Stimulated activated CD8-positive, alpha-beta memory T cell treated with anti-CD3 and anti-CD28 coated beads, Interleukin-7, amount 100 ng/mL, for 1 hour (primary cell): ENCODE measurements at places on chromosomes 3 and 15.

DNA sequence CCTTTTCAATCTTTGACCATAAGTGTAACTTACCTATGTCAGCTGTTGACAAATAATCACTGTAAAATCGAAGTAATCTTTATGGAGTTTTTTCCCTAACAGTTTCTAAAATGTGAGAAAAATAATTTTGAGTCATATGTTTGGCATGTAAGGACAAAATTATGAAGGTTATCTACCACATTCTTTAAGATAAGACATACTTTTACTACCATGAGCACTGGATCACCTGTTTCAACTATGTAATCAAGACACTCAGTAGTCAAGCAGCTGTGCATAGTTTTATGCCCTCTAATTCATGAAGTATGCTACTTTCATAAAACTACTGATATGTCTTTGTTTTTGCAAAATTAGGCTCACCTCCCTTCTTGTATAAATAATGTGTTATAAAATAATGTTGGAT is 12.1 kb downstream of the FGF7 start:
- no peak for DNase-seq

- no peak for DNase-seq
Observed at GRCh38 chr15:90095521-90095959, 6.7 kb downstream of the IDH2 start.

- DNase-seq, result no peak
Observed at GRCh38 chr15:60160909-60161308, 156.8 kb downstream of the FOXB1 start.

GRCh38 chr3:31498791-31499190 is 33.9 kb upstream of the STT3B start:
- no peak for DNase-seq

- no peak for DNase-seq
Observed at GRCh38 chr3:73021301-73021835, 24.8 kb downstream of the PPP4R2 start.

DNA sequence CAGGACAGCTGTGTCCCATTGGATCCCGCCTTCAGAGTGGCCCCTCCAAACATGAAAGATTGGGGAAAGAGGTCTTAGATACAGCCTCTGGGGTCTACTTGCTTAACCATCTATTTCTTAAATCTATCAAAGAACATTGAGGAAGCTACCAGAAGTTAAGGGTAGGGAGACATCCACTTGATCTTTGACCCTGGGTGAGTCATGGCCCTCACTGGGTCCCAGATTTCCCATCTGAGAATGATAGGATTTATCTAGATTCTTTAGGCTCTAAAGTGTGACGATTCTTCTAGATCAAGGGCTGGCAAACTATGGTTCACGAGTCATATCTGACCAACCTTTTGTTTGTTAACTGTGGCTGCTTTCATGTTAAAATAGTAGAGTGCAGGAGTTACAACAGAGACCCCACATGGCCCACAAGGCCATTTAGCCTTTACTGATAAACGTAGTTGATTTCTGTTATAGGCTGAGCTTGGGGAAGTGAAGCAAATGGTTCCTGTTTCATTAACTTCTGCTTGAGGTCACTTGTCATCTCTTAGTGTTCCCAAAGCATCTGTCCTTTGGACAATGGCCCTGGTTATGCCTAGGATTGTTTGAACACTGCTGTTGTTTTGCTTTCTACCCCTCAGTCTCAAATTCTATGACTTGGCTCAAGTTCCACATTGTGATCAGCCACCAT is 8.0 kb downstream of the MUC13 start:
- no peak for DNase-seq

GRCh38 chr15:93020976-93021772 is 67.8 kb downstream of the RGMA start:
- no peak for DNase-seq

- no peak for DNase-seq
Observed at GRCh38 chr3:13866041-13866965, 13.6 kb downstream of the WNT7A start.

DNA sequence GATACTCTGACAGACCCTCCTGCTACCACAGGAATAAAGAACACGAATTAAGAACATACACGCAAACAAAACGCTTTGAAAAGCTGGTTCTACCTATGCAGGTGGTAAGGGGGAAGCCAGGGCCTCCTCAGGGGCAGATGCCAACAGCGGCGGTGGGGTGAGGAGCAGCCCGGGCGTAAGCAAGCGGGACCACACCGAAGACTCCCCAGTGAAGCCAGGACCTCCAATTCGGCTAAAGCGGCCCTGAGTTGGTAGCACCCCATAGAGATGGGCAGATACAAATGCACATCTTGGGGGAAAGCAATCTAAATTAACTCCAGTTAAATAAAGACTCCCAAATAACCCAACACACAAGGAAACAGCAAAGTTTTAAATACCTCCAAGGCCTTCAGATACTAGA is 32.4 kb downstream of the NIPA2 start:
- no peak for DNase-seq

- DNase-seq, result no peak
Observed at GRCh38 chr3:64329037-64329436, 103.8 kb upstream of the PRICKLE2 start.
